ENCODE measurements at places on chromosomes 1 and 21.

- no peak for DNase-seq
These were observed 73.8 kb downstream of the CDC42BPA start for GRCh38 chr1:227244339-227245118.

GRCh38 chr1:228937851-228938536 is 202.7 kb downstream of the RHOU start:
- no peak for DNase-seq

- DNase-seq: no peak
These were observed 16.2 kb downstream of the RIPK4 start for GRCh38 chr21:41750532-41751151.

DNA sequence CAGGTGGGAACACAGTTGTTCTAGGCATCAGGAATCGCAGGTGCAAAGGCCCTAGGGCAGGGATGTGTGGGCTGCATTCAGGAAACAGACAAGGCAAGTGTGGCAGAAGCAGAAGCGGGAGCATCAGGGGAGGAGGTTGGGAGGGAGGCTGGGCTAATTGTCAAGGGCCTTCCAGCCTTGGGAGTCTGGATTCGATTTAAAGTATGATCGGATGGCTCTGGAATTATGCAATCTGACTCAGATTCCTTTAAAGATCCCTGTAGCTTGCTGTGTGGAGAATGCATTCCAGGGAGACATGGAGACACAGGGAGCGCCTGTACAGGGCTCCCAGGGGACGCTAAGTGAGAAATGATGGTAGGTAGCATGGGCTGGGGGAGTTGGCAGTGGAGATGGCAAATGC is 86.5 kb downstream of the LACTBL1 start:
- DNase-seq: no peak

- DNase-seq: peak; percentile 30
These were observed 89.9 kb downstream of the TIAM1 start for GRCh38 chr21:31254131-31254530.

DNA sequence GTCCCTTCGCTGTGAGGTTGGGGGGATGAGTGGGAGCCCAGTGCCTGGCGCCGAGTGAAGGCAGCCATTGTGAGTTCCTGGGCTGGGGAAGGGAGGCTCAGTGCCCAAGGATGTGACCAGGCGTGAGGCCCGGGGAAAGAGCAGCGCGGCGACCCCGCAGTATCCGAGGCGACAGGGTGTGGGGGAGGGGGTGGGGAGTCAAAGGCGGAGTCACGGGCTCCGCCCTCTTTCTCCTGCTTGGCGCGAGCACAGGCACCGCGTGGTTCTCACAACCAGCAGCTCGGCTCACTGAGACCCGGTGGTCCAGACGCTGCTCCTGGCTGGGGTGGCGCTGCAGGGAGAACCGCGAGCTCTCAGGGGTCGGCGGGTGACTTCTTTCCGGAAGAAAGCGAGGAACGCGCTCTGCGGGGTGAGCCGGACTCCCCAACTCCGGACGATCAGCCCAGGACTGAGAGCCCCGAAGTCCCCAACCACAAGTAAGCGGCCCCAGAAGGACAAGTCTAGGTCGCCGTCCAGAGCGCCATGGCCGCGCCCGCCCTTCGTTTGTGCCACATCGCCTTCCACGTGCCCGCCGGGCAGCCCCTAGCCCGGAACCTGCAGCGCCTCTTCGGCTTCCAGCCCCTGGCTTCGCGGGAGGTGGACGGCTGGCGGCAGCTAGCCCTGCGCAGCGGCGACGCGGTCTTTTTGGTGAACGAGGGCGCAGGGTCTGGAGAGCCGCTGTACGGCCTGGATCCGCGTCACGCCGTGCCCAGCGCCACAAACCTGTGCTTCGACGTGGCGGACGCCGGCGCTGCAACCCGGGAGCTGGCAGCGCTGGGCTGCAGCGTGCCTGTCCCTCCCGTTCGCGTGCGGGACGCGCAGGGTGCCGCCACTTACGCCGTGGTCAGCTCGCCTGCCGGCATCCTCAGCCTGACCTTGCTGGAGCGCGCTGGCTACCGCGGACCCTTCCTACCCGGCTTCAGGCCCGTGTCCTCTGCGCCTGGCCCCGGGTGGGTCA is at the start of gene HPDL:
HPDL (plus strand) TSS at position 269 of the 997 bp plus-strand sequence; CDS start at position 523, 254 bp downstream.
- no peak for DNase-seq

- DNase-seq: no peak
These were observed 14.5 kb downstream of the SLC25A33 start for GRCh38 chr1:9553736-9554144.

DNA sequence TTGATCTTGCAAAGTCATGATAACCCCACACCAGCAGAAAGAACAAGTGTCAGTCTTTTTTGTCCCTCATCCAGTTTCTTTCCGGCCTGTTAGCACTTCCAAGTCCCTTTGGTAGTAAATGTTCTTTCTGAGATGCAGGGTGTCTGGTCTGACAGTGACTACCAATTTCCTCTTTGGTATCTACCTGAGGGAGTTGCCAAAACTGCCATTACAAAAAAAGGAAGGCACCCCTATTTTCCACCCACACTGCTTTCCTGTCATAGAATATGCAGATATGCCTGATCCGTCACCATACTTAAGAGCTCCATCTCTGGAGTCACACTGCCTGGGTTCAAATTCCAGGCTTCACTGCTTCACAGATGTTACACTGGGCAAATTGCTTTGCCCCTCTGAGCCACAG is 72.4 kb downstream of the ZNF281 start:
- DNase-seq: no peak

DNA sequence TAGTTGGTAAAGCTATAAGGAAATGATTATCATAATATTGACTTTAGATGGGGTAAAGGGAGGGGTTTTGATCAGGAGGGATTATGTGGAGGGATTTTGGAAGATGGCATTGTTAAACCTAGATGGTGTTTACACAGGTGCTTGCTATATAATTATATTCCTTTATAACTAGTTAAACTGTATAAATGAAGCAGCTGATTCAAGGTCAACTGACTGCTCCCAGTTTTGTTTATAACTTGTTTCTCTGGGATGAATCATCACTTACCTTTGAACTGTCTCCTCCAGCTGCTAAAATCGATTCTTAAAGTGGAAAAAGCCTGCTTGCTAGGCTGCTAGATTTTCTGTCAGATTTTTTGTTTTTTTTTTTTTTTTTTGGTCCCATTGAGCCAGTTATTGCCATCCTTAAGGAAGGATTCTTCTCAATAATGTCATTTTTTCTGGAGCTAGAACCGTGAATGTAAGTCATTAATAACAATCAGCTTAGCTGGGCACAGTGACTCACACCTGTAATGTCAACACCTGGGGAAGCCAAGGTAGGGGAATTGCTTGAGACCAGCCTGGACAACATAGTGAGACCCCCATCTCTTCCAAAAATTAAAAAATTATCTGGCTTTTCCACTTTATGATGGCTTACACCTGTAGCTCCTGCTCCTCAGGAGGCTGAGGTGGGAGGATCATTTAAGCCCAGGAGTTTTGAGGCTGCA is 153.2 kb downstream of the PIK3R3 start:
- no peak for DNase-seq

DNA sequence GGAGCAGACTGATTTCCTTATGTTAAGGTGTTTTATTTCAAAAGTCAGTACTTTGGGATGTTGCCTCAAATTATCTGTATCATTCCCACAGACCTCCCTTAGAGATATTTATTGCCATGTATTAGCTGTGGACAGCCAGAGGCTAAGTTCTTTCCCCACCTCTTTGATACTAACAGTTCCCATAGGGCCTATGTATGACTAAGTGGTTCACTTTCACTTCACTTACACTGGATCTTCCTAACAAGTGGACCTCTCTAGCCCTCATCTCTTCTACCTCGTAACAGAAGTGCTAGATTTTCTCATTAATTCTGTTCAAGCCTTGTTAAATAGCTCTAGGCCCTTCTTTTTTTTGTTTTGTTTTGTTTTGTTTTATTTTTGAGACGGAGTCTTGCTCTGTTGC is 6.2 kb downstream of the TRAF5 start:
- no peak for DNase-seq

DNA sequence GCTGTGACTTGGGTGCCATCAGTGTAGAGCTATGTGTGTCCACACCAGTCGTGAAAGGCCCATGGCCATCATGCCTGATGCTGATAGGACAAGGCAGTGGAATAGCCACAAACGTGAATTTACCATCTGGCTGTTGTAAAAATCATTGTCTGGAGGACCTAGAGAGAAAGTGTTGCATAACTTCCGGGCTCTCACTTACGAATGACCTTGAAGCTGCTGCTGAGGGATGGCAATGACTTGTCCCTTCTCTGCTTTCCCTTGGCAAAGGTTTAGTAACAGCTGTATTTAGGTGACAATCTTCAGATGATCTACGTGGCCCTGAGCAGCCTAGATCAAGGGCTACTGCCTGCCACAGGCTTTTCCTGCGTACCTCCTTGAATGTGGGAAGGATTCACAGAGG is 5.8 kb downstream of the ATP1B1 start:
- DNase-seq: no peak

GRCh38 chr1:29551123-29551936 is 315.0 kb downstream of the PTPRU start:
- no peak for DNase-seq

GRCh38 chr1:232263452-232263851 is 366.5 kb downstream of the SIPA1L2 start:
- DNase-seq: peak; percentile 82

GRCh38 chr1:43962324-43962723 is 7.5 kb upstream of the DPH2 start:
- DNase-seq: no peak

DNA sequence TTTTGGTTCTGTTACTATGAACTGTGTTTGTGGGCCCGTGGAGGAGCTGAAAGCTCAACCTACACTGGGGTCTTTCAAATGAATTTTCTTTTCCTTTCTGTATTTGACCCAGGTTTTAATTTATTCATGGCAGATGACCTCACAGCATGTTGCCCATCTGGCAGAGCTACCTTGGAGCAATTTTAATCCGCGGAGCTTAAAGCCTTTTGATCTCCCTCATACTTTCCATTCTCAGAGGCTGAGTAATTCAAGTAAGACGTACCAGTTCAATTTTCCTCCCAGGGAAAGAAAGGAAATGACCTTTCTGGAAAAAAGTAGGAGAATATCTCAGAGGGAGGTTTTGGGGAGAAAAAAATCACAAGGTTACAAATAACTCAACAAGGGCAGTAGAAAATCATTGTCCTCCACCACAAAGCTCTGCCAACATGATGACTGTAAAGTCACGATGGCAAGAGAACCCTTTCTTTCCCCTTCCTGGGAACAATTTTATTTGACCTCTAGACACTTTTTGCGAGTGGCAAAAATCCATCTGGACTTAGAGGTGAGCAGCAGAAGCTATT is 21.6 kb upstream of the PCP4 start:
- peak; percentile 79 for DNase-seq

DNA sequence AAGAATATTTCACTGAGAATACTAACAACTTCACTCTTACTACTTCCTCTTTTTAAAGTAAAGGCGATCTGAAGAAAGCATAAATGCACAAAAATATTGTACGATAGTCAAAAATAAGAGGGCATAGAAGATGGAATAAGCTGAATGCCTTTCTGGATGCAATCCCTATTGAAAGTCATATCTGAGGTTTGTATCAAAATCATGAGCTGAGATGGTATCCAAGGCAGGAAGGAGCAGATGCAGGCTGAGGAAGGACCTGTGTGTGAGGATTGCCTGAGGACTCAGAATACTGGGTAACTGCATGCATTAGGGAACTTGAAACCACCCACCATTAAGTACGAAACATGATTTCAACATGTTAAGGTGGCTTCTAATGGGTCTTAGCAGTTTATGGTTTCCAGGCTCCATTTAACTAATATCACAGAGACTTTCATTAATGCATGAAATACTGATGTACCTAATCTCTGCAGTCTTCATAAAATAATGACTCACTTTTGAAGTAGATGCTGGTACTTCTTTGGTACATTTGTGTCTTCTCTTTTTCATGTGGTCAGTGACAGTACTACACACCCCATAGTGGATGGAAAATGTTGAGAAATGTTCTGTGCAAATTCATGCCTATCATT is 29.6 kb upstream of the RGS1 start:
- DNase-seq: no peak

- no peak for DNase-seq
These were observed 231.6 kb downstream of the NFIA start for GRCh38 chr1:61313906-61314422.

- no peak for DNase-seq
These were observed 123.5 kb downstream of the CRB1 start for GRCh38 chr1:197391303-197392226.

DNA sequence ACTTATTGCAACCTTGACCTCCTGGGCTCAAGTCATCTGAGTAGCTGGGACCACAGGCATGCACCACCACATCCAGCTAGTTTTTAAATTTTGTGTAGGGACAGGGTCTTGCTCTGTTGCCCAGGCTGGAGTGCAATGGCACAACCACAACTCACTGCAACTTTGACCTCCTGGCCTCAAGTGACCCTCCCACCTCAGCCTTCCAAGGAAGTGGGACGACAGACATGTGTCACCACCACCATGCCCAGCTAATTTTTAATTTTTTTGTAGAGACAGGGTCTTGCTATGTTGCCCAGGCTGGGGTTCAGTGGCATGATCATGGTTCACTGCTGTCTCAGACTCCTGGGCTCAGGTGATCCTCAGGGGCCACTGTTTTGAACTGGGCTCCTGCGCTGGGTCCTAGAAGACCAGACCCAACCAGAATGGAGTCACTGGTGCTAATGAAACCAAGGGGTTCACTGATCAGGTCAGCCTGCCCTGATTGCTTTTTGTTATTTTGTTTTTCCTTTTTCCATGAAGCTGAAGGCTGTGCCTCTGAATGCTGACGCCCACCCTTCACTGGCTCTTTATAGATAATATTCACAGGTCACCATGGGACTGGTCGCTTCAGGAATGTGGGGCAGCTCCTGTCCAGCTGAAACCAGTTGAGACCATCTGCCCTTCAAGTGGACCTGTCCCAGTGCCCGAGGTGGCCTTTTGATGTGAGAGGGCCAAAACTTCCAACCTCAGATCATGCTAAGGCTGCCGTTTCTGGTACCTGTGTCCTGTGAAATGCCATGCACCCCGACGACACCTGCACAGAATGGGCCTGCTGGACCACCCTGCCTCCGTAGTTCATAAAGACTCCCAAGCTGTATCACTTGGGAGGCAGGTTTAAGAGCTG is 4.9 kb downstream of the TRIM17 start:
- DNase-seq: no peak

DNA sequence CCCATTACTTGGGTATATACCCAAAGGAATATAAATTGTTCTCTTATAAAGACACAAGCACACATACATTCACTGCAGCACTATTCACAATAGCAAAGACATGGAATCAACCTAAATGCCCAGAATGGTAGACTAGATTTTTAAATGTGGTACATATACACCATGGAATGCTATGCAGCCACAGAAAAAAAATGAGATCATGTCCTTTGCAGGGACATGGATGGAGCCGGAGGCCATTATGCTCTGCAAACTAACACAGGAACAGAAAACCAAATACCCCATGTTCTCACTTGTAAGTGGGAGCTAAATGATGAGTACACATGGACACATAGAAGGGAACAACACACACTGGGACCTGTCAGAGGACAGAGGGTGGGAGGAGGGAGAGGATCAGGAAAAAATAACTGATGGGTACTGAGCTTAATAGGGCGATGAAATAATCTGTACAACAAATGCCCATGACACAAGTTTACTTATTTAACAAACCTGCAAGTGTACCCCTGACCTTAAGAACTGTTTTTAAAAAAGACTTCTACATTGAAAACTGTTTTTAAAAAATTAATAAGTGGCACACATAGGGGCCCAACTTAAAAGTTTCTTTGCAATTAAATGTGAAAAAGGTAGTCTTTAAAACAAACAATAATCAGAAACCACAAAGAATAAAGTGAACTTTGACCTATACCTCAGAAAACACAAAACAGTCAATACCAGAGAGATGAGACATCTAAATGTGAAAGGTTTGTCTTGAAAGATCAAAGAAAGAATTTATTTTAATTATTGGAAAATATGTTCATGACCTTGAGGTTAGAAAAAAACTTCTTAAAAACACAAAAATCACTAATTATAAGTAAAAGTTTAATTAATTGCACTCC is 75.2 kb downstream of the CDC42BPA start:
- no peak for DNase-seq

GRCh38 chr1:50860256-50860655 is 99.8 kb downstream of the FAF1 start:
- DNase-seq: no peak

All from WERI-Rb-1 (cell line).